H54 (cell line): ENCODE measurements at places on chromosomes 1 and 21.

- DNase-seq = no peak
Measured at GRCh38 chr1:34511802-34512201, 243.0 kb upstream of the GJB5 start.

- DNase-seq = peak; percentile 77
Measured at GRCh38 chr1:116556289-116557006, 14.4 kb downstream of the CD58 start.

GRCh38 chr1:66374148-66374547 lies 159.8 kb upstream of the SGIP1 start:
- no peak for DNase-seq

GRCh38 chr1:219298571-219299148 lies 125.0 kb downstream of the LYPLAL1 start:
- DNase-seq = no peak

GRCh38 chr1:172449585-172450523 lies 6.0 kb upstream of the PIGC start:
- peak; percentile 52 for DNase-seq

DNA sequence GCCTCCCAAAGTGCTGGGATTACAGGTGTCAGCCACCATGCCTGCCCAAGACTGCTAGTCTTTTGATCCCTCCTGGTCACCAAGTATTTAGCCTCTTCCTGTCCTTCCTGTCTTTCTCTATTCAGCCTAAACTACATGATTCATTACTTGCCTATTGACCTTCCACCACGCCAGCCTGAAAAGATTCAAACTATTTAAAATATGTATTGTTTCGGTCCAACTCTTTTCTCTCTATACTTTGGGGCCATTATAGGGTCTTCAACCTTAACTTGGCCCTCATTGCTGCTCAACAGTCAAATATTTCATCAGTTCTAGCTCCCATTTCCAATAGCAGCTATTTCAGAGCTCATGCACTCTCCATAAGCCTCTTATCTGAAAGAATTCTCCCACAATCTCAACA lies 153.0 kb downstream of the TNFSF18 start:
- no peak for DNase-seq

- no peak for DNase-seq
Measured at GRCh38 chr1:161866241-161866640, 100.1 kb downstream of the ATF6 start.

DNA sequence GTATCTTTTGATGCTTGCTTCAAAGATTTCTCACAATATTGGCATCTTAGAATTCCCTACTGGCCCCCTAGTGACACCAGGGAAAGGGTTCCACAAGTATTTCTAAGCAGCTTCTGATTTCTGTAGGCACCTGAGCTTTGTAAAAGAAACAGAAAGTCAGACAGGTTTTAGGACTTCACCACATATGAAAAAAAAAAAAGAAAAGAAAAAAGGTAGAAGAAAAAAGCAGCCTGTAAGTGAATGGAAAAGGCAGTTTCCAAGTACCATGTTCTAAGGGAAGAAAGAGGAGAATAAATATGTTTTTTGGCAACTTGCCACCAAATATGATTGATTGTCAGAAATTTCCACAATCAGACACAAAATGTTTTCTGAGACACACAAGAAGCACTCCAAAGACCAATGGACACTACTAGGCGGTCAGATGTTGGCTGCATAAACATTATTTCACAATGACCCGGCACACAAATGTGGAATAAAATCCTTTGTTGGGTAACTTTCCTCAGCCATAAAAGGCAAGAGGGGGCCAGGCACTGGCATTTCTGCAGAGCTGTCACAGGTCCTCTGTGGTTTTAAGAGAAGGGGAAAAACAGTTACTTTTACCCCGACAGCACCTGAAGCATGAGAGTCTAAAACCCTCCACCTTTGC lies 12.7 kb upstream of the CPLANE2 start:
- DNase-seq = no peak

DNA sequence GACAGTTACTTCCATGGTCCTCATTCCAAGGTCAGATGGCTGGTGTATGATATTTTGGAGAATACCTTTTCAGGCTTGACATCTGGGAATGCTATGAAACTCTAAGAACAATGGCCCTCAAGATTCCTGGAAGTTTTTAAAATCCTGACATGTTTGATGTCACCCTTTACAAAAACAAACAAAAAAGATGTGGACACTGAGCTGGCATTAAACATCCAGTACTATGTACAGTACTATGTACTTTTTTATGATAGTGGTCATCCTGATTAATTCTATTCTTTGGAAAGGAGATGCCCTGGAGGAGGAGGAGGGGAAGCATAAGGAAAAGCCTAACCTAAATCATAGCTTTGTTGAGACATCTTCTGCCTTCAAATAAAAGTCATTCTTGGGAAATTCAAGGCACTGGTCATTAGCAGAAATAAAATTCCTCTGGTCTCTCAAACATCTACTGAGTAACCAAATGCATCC lies 235.4 kb downstream of the HMCN1 start:
- no peak for DNase-seq

DNA sequence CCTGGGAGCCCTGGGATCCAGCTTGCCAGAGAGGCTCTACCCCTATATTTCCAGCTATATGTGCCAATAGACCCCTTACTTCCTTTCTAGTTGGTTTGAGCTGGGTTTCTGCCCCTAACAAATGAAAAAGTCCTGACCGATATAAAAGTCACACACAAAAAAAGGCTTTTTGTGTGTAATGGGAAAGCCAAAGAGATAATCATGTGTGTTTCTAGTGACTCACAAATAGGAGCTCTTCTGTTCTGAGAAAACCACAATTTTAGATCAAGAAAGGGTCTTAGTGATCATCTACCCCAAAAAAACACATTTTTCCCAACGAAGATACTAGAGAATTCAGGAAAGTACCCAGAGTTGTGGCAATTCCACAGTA lies 23.0 kb upstream of the PLEKHA6 start:
- no peak for DNase-seq

GRCh38 chr1:209886219-209886536 lies 51.8 kb upstream of the SYT14 start:
- DNase-seq = no peak

- no peak for DNase-seq
Measured at GRCh38 chr1:165253818-165254254, 102.7 kb downstream of the LMX1A start.

DNA sequence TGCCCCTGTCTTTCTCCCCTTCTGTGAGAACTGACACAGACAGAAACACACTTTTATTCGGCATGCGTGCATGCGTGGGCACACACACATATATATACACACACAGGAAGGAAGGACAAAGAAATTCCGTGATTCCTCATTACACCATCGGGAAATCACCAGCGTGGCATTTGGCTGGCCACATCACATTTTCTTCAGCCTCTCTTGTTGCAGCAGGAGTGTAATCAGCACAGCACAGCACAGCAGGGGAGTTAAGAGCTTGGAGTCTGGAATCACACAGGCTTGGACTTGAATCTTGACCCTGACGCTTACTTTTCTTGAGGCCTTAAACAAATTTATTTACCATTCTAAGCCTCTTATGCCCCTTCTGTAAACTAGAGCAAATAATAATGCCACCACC lies 45.3 kb upstream of the EPHA8 start:
- DNase-seq = no peak

DNA sequence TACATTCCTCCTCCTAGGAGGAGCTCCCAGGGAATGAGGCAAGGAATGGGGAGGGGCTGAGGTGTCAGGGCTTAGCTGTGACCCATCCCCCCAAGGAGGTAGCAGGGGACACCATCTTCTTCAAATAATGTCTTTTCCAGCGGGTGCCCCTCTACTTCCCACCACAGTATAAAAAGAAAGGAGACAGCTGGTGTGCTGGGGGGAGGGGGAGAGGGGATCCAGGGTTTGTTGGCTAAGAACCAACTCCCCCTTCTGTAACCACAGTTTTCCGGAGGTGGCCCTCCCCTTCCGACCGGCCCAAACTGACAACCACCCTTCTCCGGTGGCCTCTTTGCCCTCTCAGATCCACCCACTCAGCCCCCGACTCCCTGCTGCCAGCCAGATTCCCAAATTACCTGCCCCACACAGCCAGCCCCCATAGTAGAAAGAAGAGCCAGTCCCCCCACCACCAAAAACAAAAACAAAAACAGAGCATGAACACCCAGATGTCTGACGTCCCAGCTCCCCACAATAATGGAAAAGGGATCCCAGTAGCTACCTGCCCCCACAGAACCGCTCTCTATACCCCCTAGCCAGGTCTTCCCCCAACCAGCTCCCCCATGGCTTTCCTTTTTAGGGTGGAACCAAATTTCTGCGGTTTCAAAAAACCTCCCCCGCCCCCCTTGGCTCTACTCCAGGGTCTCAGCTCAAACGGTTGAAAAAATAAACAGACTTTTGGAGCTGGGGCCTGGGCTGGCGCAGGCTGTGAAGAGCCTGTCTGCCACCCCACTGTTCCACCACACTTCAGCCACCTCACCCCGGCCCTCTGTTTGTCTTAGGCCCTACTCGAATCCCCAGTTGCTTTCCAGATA lies 2.1 kb downstream of the ARHGEF2 start:
- DNase-seq = peak; percentile 59

GRCh38 chr1:203765029-203765837 lies at the start of gene LAX1:
LAX1 (plus strand) TSS chr1:203765183; CDS start chr1:203765566, 383 bp downstream.
- no peak for DNase-seq

- no peak for DNase-seq
Measured at GRCh38 chr1:31580891-31581603, 4.7 kb downstream of the TINAGL1 start.

- DNase-seq = no peak
Measured at GRCh38 chr1:92408825-92409224, 77.9 kb downstream of the GFI1 start.

DNA sequence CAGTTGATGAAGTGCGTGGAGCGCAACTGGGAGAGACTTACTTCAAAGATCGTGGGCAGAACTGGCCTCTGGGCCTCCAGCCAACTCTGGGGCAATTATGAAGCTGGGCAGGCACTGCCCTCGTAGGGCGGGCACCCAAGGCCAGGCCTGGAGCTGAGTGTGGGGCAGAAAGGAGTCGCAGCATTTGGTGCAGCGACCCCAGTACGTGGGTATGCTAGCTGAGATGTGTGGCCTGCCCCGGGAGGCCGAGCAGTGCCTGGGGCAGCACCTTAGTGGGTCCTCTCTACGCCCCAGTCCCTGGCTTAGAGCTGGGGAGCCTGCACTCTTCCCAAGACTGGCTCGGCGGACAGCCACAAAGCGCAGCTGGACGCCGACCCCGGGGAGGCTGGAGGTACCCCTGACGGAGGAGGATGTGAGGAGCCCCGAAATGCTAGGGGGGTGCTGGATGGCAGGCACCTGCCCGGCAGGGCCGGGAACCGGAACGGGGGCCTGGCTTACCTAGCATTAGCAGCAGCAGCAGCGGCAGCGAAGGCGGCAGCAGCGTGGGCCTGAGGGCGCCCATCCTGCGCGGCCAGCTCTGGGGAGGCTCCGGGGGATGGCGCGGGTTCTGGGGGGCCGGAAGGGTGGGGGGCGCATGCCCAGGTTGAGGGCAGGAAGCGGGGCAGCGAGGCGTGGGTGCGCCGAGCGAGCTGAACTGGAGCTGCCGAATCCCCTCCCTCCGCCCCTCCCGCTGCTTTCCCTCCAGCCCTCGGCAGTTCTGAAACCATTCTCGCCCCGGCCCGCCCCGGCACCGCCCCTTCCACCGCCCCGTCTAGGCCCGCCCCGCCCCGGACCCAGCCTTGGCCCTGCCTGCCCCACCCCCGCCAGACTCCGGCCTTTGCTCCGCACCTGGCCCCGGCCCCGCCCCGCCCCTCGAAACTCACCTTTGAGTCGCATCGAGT lies at the start of gene IGSF8:
Gene IGSF8 (minus strand): TSS at position 709 of the 941 bp plus-strand sequence. CDS start 147 bp downstream, at position 562.
- peak; percentile 94 for DNase-seq

DNA sequence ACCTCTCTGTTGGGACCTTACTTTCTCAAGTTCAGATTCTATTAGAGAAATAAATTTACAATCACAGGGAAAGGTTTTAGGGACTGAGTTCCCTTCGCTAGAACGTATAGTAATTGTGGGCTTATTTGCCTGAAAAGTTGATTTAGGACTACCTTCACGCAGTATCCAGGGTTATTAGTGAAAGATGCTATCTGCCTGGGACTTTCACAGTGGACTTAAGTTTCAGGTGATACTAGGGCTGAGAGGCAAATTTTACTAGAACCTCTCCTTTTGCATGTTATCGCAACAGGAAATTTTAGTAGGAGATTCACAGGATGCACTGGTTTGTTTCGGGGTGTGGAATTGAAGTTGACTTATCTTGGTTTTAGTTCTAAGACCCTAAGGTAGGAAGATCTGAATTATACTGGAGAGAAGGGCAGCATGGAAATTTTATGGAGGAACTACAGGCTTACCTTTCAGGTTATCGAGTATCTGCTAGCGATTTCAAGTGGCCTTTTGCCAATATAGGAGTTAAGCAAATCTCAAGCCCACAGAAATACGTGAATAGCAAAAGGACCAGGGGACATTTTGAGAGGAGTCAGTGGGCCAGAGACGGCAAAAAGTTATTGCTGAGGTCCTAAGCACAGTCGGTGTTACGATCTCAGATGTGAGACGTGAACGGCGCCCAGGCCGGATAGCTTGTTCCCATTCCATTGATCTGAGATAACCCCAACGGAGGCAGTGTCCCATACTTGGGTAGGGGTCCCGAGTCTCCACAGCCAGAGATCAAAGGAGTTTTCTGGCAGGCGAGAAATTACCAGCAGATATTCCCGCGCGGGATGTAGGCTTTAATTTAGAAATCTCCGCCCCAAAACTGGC lies 723 bp upstream of the GNAI3 start:
- DNase-seq = no peak

GRCh38 chr1:194512957-194513356 lies 1326.5 kb upstream of the B3GALT2 start:
- no peak for DNase-seq

DNA sequence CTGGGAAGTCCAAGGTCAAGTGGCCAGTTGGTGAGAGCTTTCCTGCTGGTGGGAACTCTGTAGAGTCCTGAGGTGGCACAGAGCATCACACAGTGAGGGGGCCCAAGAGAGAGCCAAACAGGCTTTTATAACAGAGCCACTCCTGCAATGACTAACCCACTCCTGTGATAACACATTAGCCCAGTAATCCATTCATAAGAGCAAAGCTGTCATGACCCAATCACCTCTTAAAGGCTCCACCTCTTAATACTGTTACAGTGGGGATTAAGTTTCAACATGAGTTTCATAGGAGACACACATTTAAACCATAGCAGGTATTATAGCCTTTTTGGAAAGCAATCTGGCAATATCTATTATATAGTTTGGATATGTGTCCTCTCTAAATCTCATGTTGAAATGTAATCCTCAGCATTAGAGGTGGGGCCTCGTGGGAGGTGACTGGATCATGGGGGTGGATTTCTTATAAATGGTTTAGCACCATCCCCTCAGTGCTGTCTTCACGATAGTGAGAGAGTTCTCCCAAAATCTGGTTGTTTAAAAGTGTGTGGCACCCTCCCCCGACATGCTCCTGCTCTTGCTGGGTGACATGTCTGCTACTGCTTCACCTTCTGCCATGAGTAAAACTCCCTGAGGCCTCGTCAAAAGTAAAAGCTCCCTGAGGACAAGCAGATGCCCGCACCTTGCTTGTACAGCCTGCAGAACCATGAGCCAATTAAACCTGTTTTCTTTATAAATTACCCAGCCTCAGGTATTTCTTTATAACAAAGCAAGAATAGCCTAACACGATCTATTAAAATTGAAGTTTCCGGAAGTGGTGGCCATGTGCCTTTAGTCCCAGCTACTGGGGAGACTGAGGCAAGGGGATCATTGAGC lies 64.5 kb downstream of the CD58 start:
- no peak for DNase-seq

GRCh38 chr1:59617434-59617833 lies 197.3 kb upstream of the HOOK1 start:
- no peak for DNase-seq

GRCh38 chr1:22143065-22144033 lies at the start of gene WNT4:
WNT4 (minus strand) TSS chr1:22143097; CDS start chr1:22142922, 175 bp downstream.
- DNase-seq = peak; percentile 60

- DNase-seq = no peak
Measured at GRCh38 chr1:198174297-198174696, 17.5 kb downstream of the NEK7 start.

GRCh38 chr1:216331211-216331610 lies 92.0 kb downstream of the USH2A start:
- DNase-seq = no peak
